ENCODE measurements at places on chromosomes 5 and 9.

GRCh38 chr5:151077967-151078366 lies 2.9 kb downstream of the TNIP1 start:
- no peak for DNase-seq

DNA sequence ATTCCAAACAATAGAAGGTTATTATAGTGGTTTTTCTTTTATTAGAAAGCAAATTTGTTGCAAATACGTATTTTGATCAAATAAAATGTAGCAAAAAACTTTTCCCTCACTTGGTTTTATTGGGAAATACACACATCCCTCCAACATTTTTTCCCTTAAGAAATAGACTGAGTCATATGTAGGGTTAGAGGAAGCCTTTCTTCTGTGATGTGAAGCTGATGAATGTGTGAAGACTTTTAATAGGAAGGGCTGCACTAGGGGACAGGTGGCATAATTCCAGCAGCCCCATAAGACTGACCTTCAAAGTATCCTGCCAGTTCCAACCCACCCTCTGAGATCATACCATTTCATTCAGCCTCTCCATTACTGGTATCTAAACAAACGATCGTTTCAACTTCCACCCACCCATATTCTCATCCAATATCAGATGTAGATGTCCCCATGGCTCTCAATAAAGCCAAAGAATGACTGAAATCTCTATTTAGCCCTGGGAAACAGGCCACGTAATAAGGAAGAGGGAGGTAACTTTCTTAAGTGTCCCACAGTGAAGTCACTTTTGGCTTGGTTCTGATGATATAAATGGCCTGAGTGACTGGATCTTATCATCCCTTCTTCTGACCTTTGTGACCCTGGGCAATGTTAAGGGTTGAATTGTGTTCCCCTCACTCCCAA lies 64.7 kb upstream of the LPAR1 start:
- no peak for DNase-seq

DNA sequence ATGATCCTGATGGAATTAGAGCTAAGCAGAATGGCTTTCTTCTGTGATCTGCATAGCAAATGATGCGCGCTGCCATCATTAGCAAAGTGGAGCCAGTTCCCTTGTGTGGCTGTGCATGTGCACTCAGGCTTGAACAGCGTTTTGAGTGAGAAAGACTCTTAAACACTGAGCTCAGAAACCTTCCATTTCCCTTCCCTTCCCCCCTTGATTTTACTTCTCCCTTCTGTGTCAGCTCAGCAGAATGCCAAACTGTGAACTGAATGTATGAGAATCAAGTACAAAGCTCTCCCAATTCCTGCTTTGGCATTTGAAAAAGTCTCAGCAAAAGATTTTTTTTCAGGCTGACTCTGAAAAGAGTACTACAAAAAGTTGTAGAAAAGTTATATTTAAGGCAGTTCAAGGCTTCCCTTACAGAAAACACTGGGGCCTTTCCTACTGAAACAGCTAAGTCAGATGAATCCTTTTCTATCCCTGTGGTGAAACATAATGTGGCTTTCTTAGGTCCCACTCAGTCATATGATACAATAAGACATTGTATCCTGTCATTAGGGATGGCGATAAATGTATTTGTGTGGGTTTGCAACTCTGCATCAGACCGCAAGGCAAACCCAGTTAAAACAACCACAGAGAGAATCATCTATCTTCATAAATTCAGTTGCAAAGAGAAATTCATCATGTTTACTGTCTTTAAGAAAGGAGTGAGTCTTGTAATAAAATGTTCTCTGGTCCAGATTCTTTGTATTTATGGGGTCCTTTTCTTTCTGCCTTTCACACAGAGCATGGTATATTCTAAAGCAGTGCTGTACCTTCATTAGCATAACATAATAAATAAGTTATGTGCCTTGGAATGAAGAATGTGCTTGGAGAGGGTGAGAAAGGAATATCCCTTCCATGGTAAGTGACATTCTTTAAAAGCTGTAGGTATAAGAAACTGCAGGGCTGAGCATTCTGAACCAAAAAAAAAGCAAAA lies 222.6 kb downstream of the CAAP1 start:
- no peak for DNase-seq

- DNase-seq = no peak
Observed at GRCh38 chr5:132629230-132629944, 28.6 kb upstream of the IL13 start.

DNA sequence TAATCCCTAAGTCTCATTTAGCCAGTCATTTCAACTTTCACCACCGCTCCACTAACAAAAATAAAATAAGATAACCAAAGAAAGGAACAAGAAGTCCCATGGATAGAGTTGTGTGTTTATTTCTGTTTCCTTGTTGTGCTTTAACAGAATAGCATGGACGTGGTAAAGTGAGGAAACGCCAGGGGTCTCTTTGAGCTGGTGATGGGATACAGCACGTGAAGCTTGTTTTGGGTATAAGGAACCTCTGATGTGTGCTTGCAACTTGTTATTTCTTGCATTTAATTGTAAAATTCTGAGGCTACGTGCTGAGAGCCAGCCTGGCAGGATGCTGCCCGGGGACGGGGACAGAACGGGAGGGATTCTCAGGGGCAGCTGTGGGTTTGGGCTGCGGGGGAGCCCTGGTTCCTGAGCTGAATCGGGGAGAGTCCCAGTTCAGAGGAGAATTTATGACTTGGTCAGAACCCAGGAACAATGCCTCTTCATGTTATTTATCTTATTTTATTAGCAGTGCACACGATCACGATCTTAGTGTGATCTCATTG lies 63.4 kb downstream of the ANKRD33B start:
- DNase-seq = no peak

- DNase-seq = no peak
Observed at GRCh38 chr5:129114539-129115193, 20.1 kb downstream of the ISOC1 start.

DNA sequence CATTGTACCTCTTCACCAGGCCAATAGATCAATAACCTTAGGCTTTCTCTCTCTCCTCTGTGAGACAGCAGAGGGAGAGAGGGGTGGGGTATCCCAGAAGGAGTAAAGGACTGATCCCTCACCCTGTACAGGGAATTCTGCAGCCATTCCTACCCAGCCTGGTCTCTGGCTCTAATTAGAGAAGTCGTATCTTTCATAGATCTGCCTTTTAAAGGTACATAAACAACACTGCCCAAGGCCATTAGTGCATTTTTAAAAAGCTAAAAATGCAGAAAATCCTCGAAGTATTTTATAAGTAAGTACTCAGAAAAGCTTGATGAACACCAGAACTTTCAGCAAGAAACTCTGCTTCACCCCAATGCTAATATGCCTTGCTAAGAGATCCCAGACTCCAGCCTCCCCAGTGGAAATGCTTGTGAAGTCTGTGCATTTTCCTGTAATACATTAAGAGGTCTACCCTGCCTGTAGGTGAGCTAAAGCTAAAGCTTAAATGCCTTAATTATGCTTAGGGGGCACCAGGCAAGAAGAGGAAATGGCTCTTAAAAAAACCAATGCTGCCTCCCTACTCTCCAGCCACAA lies 200.0 kb upstream of the ANKRD55 start:
- DNase-seq = no peak

- DNase-seq = no peak
Observed at GRCh38 chr9:71263451-71263850, 142.0 kb upstream of the TRPM3 start.

GRCh38 chr5:13511442-13511841 lies 433.0 kb downstream of the DNAH5 start:
- no peak for DNase-seq

DNA sequence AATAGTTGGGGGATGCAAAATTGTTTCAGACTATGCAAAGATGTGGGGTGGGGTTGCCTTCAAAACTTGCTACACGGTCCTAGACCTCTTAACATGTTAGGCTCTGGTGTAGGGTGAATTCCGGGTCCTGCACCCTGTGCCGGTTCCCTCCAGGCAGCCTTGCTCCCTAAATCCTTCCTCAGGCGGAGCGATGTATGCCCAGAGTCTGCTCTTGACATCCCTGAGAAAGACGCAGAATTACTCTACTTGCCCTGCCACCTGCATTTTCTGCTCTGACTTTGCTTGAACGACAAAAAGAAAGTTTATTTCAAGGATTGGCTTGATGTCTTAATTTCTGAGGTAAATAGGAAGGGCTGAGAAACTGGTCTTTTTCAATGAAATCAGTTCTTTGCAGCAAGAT lies 691 bp downstream of the THBS4 start:
- DNase-seq = no peak

GRCh38 chr5:146428658-146429057 lies 18.5 kb upstream of the TCERG1 start:
- peak; percentile 36 for DNase-seq

DNA sequence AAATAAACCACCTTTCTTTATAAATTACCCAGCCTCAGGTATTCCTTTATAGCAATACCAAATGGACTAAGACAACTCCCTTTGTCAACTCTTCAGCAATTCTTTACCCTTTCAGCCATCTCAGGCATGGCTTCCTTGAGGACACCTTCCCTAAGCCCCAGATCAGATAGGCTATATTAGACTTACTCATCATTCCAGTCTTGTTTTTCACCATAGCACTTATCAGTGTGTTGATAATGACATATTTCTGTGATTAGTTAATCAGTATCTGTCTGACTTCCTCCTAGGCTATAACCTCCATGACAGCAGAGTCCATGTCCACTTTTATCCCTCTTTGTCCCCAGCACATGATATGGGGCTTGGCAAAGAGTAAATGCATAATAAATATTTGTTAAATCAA lies 238.1 kb downstream of the ACTL7B start:
- DNase-seq = no peak

DNA sequence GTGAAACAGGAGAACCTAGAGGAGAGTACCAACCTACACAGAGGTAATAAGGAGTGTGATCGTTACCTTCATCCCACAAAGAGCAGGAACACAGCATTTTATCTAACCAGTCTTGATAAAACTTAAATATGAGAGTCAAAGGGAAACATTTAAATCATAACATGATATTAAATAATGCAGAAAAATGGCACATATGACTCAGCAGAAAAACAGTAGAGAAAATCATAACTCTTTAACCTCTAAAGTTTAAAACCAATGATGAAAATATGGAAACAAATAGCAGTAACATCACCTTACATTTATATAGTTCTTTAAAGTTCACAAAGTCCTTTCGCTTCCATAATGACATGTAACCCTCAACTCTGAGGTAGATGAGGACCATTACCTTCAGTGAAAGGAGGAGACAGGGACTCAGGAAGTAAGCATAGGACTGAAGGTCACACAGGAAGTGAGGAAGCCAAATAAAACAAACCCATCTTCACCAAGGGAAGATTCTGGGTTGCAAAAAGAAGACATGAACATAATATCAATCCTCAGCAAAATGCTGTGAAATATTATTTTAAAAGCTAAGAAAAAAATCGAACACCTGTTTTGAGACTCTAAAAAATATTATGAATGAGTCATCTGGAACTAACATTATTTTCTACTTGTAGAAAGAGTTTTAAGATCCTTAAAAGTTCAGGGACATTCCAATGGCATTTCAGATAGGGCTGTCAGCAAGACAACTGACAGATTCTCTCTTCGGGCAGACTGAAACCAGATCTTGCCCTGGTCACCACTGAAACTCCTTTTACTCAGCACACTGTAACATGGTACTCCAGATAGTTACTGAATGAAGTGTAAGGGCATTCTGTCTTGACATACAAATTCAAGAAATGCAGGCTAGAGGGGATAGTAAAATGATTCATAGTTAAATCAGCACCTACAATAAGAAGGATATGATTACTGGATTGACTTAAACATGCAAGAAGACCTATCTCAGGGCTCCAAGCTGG lies 148.5 kb downstream of the EPB41L4A start:
- DNase-seq = no peak

GRCh38 chr5:57989378-57989777 lies 470.5 kb downstream of the PLK2 start:
- DNase-seq = peak; percentile 71

GRCh38 chr5:145697251-145697990 lies 137.7 kb downstream of the PRELID2 start:
- peak; percentile 55 for DNase-seq

DNA sequence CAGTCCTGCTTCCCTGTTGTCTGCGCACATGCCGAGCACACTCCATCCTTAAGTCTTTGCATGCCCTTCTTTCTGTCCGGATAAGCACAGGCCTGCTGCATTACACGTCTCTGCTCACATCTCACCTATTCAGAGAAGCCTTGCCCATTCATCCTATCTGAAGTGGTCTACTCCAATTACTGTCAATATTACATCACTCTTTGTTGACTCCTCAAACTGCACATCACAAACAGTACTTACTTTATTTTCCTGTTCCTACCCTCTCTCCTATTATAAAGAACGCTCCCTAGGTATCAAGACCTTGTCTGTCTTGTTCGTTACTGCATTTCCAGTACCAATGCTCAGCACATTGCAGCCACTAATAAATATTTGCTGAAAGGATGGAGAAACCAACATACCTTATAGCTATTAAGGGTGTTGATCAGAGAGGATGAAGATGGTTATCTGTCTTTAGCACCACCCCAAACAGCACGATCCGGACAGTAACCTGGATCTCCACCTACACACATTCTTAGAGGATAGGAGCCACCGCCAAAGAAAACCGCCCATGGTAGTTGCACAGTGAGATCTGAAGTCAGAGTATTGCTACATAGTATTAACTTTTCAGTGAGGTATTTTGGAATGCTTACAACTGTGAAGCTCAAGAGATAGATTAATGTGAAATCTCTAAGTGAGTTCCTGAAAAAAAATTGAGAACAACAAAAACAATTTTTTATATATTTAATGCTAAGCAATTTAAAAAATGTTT lies 1.6 kb upstream of the PRRC1 start:
- DNase-seq = no peak

- no peak for DNase-seq
Observed at GRCh38 chr9:93264338-93265125, 80.6 kb downstream of the WNK2 start.

- DNase-seq = peak; percentile 75
Observed at GRCh38 chr9:117555964-117556629, 141.2 kb upstream of the ASTN2 start.

GRCh38 chr5:98993512-98993911 lies 64.7 kb upstream of the CHD1 start:
- DNase-seq = no peak

- no peak for DNase-seq
Observed at GRCh38 chr9:92476962-92477361, 5.3 kb downstream of the ASPN start.

GRCh38 chr5:119323601-119324000 lies 32.2 kb upstream of the TNFAIP8 start:
- DNase-seq = peak; percentile 46
